ENCODE measurements at places on chromosomes 4 and X.

DNA sequence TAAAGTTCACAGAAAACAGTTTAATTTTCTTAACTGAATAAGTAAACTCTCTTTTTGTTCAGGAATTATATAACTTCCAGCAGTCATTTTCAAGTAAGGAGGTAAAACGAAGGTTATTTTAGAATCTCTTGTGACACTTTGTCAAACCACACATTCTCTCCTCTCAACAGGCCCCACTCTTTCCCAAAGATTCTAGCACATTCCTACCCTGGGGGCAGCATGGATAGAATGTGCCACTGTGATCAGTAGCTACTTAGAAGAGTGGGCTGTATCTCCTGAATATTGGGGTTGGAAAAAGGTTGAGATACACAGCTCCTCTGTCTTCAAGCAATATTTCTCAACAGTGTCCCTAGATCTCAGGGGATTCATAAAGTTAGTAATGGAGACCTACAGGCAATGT is 157.6 kb downstream of the EMCN start:
- DNase-seq: no peak

DNA sequence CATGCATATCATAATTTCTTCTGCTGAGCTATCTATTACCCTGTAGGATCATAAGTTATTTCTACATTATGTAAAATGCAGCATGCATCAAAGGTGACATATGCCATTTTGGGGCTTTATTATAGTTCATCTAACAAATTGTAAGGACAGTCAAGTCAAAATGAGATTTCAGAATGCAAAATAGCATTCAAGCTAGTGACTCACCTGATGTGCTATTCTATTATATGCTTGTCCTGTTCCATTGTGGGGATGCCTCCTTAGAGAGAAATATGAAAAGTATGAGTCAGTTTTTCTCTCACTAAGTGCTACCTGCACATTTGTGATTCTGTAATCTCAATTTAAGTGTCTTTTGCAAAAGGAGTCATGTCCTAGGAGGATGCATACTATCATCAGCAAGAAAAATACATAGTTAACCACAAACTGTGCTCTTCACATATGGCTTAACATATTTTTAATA is 647.0 kb upstream of the PCDH10 start:
- DNase-seq: no peak

DNA sequence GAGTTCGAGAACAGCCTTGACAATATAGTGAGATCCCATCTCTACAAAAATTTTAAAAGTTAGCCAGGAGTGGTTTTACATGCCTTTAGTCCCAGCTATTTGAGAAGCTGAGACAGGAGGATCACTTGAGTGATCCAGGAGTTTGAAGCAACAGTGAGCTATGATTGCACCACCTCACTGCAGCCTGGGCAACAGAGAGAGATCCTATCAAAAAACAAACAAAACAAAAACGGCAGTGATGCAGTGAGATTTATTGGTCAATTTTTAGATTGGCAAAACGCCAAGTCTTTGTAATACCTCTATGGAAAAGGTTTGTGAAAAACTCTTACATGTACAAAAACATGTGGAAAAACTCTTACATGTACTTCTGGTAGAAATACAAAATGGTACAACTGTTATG is 91.3 kb downstream of the PTPN13 start:
- no peak for DNase-seq

DNA sequence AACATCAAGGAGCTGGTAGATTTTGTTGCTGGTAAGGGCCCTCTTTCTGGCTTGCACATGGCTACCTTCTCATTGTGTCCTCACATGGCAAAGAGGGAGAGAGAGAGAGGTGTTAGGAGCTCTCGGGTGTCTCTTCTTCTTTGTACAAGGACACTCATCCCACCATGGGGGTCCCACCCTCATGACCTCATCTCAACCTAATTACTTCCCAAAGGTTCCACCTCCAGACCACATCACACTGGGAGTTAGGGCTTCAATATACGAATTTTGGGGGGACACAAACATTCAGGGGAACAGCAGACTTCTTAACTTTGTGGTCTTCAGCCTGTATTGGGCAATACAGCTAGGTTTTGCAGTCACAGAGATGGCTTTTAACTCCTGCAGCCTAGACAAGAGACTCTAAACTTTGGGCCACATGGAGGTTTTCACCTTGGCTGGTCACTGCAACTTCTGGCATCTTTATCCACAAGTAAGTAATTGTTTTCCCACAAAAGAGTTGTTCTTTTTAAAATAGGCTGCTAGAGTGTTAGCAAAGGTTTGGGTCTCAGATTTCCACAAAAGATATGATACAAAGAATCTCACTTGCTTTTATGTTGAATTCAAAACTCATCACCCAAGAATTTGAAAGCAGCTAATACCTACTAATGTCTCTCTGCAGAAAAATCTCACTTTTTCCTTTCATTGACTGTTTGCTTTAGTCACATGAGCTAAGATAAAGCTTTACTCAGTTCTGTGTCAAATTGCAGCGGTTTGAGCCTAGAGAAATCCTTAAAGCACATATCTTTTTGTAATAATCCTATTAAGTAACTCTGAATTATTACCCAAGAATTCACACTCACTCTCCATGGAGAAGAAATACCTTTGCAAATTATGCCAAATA is 39.6 kb upstream of the BBS12 start:
- no peak for DNase-seq

- DNase-seq: no peak
These were observed 224.2 kb downstream of the STIM2 start for GRCh38 chr4:27084685-27085361.

DNA sequence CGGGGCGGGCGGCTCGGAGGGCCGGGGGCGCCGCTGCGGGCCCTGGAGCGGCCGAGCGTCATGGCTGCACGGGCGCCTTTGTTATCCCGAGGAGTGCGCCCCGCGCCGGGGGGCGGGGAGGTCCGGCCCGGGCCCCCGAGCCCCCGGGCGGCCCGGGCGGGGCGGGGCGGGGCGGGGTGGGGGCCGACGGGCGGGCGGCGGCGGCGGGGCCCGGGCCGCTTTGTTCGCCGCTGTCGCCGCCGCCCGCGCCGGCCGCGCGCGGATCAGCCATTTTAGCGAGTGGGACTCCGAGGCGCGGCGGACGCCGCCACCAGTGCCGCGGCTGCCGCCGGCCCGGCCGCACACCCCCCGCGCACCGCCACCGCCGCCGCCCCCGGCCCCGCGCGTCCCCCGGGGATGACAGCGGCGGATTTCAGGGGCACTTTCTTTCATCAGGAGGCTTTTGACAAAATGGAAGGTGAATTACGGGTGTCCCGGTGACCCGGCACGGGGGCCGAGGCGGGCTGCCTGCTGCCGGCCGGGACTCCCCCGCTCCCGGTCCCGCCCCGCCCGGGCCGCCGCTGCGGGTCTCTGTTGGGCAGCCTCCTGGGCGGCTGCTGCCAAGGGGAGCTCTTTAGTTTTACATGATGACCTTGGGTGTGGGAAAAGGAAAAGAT is 1.2 kb downstream of the HMGB3 start:
- no peak for DNase-seq

GRCh38 chr4:108850219-108850649 is 87.4 kb upstream of the ETNPPL start:
- no peak for DNase-seq

DNA sequence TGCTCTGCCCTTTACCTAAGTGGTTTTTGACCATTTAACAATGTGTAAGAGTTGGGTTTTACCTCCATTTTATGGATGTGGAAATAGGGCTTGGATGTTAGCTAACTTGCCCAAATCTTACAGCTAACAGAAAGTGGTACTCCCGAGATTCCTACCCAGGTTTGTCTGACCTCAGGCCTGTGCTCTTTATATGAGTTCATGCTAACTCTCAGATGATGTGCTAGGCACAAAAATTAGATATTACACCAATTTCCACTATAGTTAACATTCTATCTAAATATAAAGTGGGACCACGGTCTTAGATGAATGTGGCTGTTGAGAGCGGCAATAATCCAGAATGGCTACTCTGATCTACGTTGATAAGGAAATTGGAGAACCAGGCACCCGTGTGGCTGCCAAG is at the start of gene PTTG2:
Gene PTTG2 (plus strand): TSS at position 301 of the 400 bp plus-strand sequence. CDS start 37 bp downstream, at position 338.
- no peak for DNase-seq
